WTC11 (cell line): ENCODE measurements at places on chromosomes 12 and 14. TPM values are rescaled to one million over a fixed set of nuclear protein-coding genes. Genes with fewer than 3 reads are reported as not detected.

ADIPOR2 gene
- total RNA-seq, result 36.0 to 39.2 TPM (median 38.4 TPM) in 3 replicates

- DNase-seq, result no peak
- no peaks in the 10 kb centered on the region for H3K36me3 ChIP-seq
- H3K27ac ChIP-seq, result peak overlapping the region; percentile 46; the same call in 1 of the 2 replicates
These were observed 6.1 kb downstream of the PTPN6 start for GRCh38 chr12:6957151-6957701.

DNA sequence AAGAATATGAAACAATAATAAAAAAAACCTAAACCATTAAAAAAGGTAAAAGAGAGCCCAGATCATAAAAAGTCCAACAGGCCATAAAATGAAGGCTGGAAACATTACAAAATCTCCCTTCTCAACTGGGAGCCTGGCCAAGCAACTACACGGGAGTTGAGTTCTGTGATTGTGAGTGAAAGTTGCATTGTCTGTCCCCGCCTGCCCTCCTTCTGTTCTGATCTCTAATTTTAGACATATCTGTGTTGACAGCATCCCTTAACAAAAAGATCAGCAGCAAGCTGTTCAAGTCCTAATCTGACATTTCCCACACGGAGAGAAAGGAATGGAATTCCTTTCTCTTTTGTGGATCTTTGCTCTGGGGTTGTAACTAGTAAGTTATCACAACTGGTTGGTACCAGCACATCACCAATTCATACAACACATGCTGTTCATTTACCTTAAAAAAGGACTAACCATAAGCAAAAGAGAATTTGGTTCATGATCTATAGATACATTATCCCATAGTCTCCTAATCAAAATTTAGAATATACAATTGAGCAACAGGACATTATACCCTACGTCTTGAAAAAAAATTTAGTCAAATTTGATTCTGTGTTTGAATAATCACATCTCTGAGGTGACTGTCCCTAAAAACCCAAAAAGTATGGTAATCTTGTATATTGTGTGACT is 205.1 kb upstream of the GZMB start:
- no peaks in the 10 kb centered on the region for H3K27me3 ChIP-seq
- peaks cover 10% of the 10 kb centered on the region for H3K4me1 ChIP-seq
- DNase-seq, result no peak
- no peaks in the 10 kb centered on the region for H3K36me3 ChIP-seq
- H3K4me3 ChIP-seq, result no peak overlapping the region
- no peak overlapping the region for H3K27ac ChIP-seq

DNA sequence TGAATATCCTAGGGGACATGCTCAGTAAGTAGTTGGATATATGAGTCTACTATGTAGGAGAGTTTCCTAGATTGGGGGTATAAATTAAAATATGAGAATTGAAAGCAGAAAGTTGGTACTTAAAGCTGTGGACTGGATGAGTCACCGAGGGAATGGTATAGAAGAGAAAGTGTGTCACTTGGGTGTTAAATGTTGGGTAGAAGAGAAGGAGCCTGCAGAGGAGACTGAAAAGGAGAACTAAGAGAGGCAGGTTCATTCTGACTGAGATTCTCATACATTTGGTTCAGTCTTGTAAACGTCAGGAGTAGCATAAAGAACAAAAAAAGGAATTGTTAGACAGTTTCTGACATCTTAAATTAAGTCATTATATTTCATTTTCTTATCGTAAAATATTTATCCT is 19.9 kb downstream of the LRRC9 start:
- no peaks in the 10 kb centered on the region for H3K36me3 ChIP-seq
- no peaks in the 10 kb centered on the region for H3K27me3 ChIP-seq
- H3K27ac ChIP-seq, result no peak overlapping the region

APOF gene
- total RNA-seq, result 0.11 TPM in 1 of 3 replicates, not detected in the others

DCN gene
- total RNA-seq, result 2.0 to 7.4 TPM (median 3.4 TPM) in 3 replicates

DNA sequence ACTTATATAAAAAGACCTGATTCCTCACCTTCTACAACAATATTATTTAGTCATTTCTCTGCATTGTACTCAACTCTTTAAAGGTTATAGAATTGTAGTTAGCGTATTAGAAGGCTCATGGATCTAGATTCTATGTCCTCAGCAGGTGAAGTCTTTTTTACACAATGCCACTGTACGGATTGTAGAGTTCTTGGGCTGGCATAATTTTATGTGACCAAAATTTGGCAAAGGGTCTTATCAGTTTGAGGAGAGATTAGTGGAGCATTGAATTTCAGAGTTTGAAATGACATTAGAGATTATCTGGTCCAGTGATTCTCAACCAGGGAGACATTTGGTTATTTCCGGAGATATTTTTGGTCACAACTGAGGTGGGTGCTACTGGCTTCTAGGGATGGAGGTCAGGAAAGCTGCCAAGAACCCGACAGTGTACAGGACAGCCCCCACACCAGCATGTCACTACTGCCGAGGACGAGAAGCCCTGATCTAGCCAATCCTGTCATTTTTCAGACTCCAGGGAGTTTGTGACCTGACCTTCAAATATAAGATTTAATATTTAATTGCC is 63.9 kb downstream of the BICD1 start:
- no peak overlapping the region for H3K4me3 ChIP-seq
- peaks cover 39% of the 10 kb centered on the region for H3K4me1 ChIP-seq
- peaks cover 6% of the 10 kb centered on the region; the same call in 1 of the 2 replicates for H3K36me3 ChIP-seq
- no peak for DNase-seq
- H3K27ac ChIP-seq, result peak overlapping the region; percentile 93

FAR2 gene
- 20.0 to 27.2 TPM (median 25.9 TPM) in 3 replicates for total RNA-seq

- H3K36me3 ChIP-seq, result peaks cover 6% of the 10 kb centered on the region
- H3K4me1 ChIP-seq, result peaks cover 20% of the 10 kb centered on the region
- H3K4me3 ChIP-seq, result no peak overlapping the region
- no peak for DNase-seq
- H3K27me3 ChIP-seq, result peaks cover 3% of the 10 kb centered on the region; the same call in 1 of the 2 replicates
- no peak overlapping the region for H3K27ac ChIP-seq
These were observed 378.9 kb downstream of the RGS6 start for GRCh38 chr14:72311116-72311515.

NTF3 gene
- 1.2 to 1.5 TPM (median 1.3 TPM) in 3 replicates for total RNA-seq

KRT85 gene
- not detected in 3 replicates for total RNA-seq

DNA sequence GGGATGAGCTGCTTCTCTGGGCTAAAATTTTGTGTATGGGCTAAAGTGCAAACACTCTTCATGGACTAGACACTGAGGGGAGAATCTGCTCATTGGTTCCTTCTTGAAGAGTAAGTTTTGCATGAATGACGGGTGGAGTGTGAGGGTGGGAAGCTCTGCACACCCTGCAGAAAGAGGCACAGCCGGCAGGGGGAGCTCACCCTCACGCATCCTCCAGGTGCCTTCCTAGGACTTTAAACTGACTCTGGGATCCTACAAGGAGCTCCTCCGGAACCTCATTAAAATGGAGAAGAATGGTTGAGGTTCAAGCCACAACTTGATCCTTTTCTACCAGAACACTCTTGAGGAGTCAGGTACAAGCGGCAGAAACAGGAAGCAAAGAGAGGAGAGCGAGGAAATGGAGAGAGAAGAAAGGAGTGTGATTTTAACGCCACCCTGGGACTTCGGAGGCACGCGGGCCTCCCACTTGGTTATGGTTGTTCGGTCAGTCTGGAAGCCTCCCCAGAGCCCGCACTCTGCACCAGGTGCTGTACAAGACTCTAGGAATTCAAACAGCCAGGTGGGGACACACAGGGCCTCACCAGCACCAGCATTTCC is 87.5 kb downstream of the SETD3 start:
- no peaks in the 10 kb centered on the region for H3K27me3 ChIP-seq
- H3K4me1 ChIP-seq, result peaks cover 37% of the 10 kb centered on the region
- H3K36me3 ChIP-seq, result peaks cover 11% of the 10 kb centered on the region
- no peak overlapping the region for H3K4me3 ChIP-seq
- peak overlapping the region; percentile 92; the same call in 1 of the 2 replicates for H3K27ac ChIP-seq

NKX2-1 gene
- total RNA-seq, result 0.16 to 0.18 TPM in 2 of 3 replicates, not detected in the other

PTCSC3 gene
- not detected in 3 replicates for total RNA-seq

- DNase-seq, result peak; percentile 93
- H3K27me3 ChIP-seq, result peaks cover 34% of the 10 kb centered on the region
These were observed 26.5 kb downstream of the ZBTB42 start for GRCh38 chr14:104827177-104828055.

ASB2 gene
- 0.37 to 0.73 TPM (median 0.71 TPM) in 3 replicates for total RNA-seq

DNA sequence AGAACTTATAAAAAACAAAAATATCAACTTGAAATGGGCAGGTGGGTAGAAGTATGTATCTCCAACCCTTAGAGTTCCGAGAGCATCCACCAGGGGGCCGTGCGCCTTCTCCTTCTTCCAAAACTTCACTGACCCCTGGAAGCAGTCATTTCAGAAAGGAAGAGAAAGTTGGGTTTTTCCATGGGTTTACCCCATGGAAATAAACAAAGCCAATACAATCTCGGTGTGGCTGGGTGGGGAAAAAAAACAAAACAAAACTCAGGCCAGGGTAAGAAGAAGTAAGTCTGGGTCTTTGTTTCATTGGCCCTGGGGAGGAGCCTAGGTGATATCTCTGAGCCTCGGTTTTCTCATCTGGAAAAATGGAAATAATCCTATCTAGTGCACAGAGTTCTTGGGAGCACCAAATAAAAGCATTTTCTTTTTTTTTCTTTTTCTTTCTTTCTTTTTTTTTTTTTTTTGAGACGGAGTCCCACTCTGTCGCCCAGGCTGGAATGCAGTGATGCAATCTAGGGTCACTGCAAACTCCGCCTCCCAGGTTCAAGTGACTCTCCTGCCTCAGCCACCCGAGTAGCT is 33.6 kb upstream of the HNF1A start:
- no peak overlapping the region for H3K4me3 ChIP-seq
- no peaks in the 10 kb centered on the region for H3K36me3 ChIP-seq
- H3K27me3 ChIP-seq, result no peaks in the 10 kb centered on the region
- peak; percentile 81 for DNase-seq

DNA sequence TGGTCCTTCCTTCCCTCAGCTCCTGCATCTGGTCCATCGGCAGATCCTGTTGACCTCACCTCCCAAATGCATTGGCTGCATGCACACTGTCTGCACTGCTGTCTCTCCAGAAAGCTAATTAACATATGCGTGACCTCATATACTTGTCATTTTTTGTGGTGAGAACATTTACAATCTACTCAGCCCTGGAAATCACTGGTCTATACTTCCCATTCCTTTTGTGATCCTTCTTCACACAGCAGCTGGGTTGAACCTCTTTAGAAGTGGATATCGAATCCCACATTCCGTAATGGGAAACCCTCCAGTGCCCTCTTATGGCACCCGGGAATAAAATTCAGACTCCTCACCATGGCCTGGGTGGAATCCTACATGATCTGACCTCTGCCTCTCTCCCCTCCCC is 45.0 kb downstream of the SMOC1 start:
- no peaks in the 10 kb centered on the region for H3K36me3 ChIP-seq
- no peak for DNase-seq
- no peaks in the 10 kb centered on the region for H3K27me3 ChIP-seq

- no peak overlapping the region for H3K4me3 ChIP-seq
- no peaks in the 10 kb centered on the region for H3K27me3 ChIP-seq
- no peak overlapping the region for H3K27ac ChIP-seq
- DNase-seq, result no peak
- no peaks in the 10 kb centered on the region for H3K4me1 ChIP-seq
- H3K36me3 ChIP-seq, result no peaks in the 10 kb centered on the region
These were observed 20.3 kb downstream of the PDE6H start for GRCh38 chr12:14993117-14993516.

- no peaks in the 10 kb centered on the region for H3K36me3 ChIP-seq
- no peaks in the 10 kb centered on the region for H3K4me1 ChIP-seq
- H3K4me3 ChIP-seq, result no peak overlapping the region
- no peaks in the 10 kb centered on the region for H3K27me3 ChIP-seq
- no peak overlapping the region for H3K27ac ChIP-seq
These were observed 353.7 kb downstream of the APAF1 start for GRCh38 chr12:98998697-98999299.

COX8C gene
- not detected in 3 replicates for total RNA-seq
